Esophagus squamous epithelium (tissue), 5 donors: ENCODE measurements at places on chromosomes 4 and X. TPM values are rescaled to one million over a fixed set of nuclear protein-coding genes. Genes with fewer than 3 reads are reported as not detected.

TRIM61 gene
- 0.15 TPM for total RNA-seq

DNASE1L1 gene
- total RNA-seq = 21.7 TPM

DNA sequence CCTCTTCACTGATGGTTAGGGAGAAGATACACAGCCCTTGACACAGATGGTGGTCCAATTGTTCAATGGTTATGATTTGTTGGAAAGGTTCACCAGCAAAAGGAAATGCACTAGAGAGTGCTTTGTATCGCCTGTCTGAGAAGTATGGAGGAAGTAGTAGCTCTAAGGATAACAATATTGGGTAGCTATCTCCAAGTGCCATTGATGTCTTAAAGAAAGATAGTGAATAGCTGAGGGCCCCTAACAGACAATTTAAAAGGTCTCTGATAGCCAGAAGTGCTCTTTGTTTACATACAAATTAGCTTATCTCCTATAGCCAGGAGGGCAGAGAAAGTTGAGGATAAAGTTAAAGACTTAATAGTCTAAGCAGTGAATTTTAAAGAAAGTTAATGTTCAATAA, 33.9 kb upstream of the BLTP1 start:
- H3K27ac ChIP-seq = no peak overlapping the region
- H3K4me3 ChIP-seq = no peak overlapping the region
- no peak for DNase-seq
- no peaks in the 10 kb centered on the region for H3K4me1 ChIP-seq
- no peaks in the 10 kb centered on the region for H3K36me3 ChIP-seq

GRCh38 chr4:76772498-76773106, 125.3 kb downstream of the SOWAHB start:
- H3K4me3 ChIP-seq = no peak overlapping the region
- H3K27ac ChIP-seq = no peak overlapping the region
- no peaks in the 10 kb centered on the region for H3K27me3 ChIP-seq

CCDC149 gene
- total RNA-seq = 1.8 TPM

TRPC5OS gene
- not detected for total RNA-seq

GRCh38 chr4:39231660-39232059, 49.3 kb downstream of the WDR19 start:
- no peaks in the 10 kb centered on the region for H3K36me3 ChIP-seq
- H3K4me3 ChIP-seq = no peak overlapping the region
- H3K4me1 ChIP-seq = no peaks in the 10 kb centered on the region
- H3K27me3 ChIP-seq = no peaks in the 10 kb centered on the region
- no peak for DNase-seq

DNA sequence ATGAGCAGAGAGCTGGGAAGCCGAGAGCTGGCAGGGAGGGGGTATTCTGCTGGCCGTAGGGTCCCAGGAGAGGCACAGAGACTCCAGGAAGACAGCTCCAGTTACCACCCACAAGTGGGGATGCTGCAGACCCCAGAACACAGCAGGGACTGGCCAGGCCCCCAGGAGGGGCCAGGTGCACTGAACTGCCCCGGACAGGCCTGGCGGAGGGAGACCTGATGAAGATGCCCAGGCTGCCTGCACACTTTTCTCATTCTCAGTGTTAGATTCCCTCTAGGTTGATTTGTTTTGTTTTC, 110.8 kb downstream of the CPZ start:
- DNase-seq = no peak
- H3K27ac ChIP-seq = no peak overlapping the region
- no peaks in the 10 kb centered on the region for H3K36me3 ChIP-seq
- no peak overlapping the region for H3K4me3 ChIP-seq
- no peaks in the 10 kb centered on the region for H3K4me1 ChIP-seq
- H3K27me3 ChIP-seq = no peaks in the 10 kb centered on the region

SLIT2 gene
- total RNA-seq = 16.0 TPM

DNA sequence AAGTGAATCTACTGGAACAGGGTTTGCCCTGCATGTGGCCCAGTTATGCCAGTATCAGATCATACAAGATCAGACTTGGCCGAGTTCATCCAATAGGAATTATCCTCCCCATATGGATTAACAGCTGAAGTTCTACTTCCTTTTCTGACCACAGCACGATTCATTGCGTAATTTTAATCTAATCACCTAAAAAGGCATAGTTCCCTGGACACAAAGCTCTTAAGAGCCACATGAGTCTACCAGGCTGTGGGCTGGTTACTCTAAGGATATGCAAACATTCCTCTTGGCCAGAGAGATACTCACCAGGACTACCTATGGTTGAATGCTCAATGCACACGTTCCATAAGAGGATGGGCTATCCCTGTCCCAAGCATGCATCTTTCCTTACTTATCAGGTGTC, 46.9 kb downstream of the CHST7 start:
- H3K27me3 ChIP-seq = no peaks in the 10 kb centered on the region
- no peak for DNase-seq
- H3K4me3 ChIP-seq = no peak overlapping the region
- H3K27ac ChIP-seq = no peak overlapping the region
- no peaks in the 10 kb centered on the region for H3K36me3 ChIP-seq
- H3K4me1 ChIP-seq = no peaks in the 10 kb centered on the region

RNF128 gene
- 5.9 TPM for total RNA-seq

GRCh38 chr4:152024881-152025280, 264.1 kb upstream of the GATB start:
- no peak overlapping the region for H3K4me3 ChIP-seq
- H3K27ac ChIP-seq = no peak overlapping the region
- DNase-seq = no peak
- no peaks in the 10 kb centered on the region for H3K4me1 ChIP-seq

DNA sequence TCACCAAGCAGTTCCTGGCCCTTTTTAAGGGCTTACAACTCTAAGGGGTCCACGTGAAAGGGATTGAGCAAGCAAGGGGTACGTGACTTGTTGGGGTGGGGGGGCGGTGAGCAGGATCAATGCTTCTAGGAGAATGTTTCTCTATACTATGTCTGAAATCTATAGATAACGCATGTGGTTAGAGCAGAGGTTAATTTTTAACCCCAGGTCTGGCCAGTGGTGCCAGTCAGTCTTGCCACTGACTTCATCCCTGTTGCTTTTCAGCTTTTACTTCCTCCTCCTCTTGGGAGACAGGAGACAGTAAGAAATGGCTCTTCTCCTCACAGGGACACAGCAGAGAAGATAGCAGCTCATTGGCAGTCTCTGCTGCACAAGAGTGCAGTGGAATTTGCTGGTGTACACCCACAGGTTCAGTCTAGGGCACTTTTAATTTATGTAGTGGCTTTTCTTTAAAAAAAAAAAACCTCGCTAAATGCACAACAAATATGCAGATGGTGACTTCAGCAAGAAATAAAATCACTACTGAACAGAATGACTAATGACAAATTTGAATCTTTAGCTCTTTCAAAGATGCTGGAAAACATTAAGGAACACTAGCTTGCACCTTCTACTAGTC, 190.5 kb downstream of the CCNG2 start:
- H3K4me3 ChIP-seq = no peak overlapping the region
- H3K4me1 ChIP-seq = peaks cover 7% of the 10 kb centered on the region
- DNase-seq = no peak
- no peaks in the 10 kb centered on the region for H3K36me3 ChIP-seq

DNA sequence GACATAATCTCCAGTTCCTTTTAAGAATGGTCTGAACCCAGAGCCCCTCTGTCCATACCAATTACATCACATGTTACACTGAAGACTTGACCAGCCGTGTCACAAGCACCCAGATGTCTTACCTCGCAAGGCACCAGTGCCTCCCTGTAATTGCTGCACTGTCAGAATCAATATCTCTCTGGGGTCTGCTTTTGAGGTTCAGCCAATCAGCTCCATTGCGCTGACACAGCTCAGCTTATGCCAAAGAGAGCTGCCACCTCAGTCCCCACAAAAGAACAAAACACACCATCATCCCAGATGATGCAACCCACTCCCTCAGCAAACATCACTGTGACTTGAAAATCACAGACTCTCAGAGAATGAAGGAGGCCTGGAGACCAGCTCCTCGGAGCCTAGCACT, 82.5 kb upstream of the SORBS2 start:
- no peak overlapping the region for H3K27ac ChIP-seq
- H3K27me3 ChIP-seq = no peaks in the 10 kb centered on the region
- no peaks in the 10 kb centered on the region for H3K4me1 ChIP-seq
- H3K36me3 ChIP-seq = no peaks in the 10 kb centered on the region
- DNase-seq = no peak

- no peak for DNase-seq
- no peak overlapping the region for H3K27ac ChIP-seq
- no peaks in the 10 kb centered on the region for H3K36me3 ChIP-seq
- no peak overlapping the region for H3K4me3 ChIP-seq
- H3K27me3 ChIP-seq = no peaks in the 10 kb centered on the region
- H3K4me1 ChIP-seq = no peaks in the 10 kb centered on the region
These were observed 5.7 kb downstream of the NIPAL1 start for GRCh38 chr4:48022192-48022799.
